Activated naive CD4-positive, alpha-beta T cell treated with anti-CD3 and anti-CD28 coated beads, Interleukin-2, amount 50 U/mL, for 72 hours (primary cell): ENCODE measurements at places on chromosomes 6 and 20. TPM values are rescaled to one million over a fixed set of nuclear protein-coding genes. Genes with fewer than 3 reads are reported as not detected.

Gene PKHD1
- total RNA-seq, result not detected

- DNase-seq, result no peak
These were observed 55.9 kb upstream of the SOX4 start for GRCh38 chr6:21537637-21538036.

DNA sequence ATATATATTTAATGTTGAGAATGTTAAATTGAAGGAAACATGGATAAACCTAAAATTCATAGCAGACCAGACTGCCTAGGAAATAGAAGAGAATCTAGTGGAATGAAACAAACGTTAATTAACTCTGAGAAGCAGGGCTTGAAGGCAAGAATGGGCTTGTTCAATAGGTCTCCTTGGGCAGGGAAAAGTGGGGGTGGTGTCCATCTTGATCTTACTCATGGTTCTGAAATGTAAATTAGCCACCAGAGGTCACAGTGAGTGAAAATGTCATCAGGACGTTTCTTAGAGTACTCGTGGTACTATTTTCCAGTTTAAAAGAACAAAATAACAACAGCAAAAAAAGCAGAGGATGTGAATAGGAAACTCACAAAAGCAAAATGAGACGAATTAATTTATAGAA, 66.8 kb upstream of the BTBD3 start:
- no peak for DNase-seq

DNA sequence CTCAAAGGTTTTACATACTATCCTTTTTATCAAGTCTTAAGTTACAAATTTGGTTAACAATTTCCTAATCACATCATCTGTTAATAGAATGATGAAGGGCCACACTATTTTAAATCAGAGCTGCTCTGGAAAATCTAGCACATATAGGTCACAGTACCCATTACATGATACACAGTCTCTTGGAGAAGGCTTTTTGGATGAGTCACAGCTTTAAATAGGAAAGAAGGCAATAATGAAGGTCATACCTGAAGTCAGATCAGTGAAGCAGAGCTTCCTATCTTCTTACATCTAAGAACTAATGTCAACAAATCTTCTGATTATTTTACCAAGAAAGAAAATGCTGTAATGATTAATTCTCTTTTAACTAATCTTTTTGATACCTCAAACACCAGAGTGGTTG, 248.5 kb downstream of the BTBD9 start:
- DNase-seq, result no peak

GRCh38 chr20:1790386-1790785, 104.8 kb upstream of the SIRPA start:
- no peak for DNase-seq

DNA sequence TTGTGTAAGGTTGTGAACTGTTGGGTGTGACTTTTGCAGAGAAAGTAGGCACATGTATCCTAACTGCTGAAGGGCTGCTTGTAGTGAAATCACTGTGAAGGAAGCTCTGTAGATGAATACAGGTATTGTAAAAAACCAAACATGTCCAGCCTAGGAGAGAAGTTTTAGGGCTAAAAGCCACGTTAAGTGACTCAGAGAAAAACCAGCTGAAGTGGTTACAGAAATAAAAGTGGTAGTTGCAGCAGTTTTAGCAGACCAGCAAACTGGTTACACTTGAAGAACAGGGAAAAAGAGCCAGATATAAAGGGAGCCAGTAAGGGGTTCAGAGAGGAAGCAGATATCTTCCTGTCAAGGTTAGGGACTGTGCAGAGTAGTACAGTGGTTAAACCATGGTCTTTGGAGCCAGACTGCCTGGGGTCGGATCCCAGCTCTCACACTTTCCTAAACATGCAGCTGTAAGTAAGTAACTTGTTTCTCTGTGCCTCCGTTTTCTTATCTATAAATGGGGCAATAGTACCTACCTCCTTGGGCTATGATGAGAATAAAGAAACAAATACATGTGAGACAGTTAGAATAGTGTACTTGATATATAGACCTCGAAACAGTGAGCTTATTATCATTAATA, 33.8 kb upstream of the RNF8 start:
- DNase-seq, result no peak

- peak; percentile 61 for DNase-seq
These were observed 4.2 kb upstream of the PRPH2 start for GRCh38 chr6:42726485-42727086.

GRCh38 chr6:129419324-129419723, 290.7 kb downstream of the ARHGAP18 start:
- no peak for DNase-seq
